ENCODE measurements at places on chromosomes 3 and 15.

GRCh38 chr3:45545476-45545875 lies 49.1 kb upstream of the LIMD1 start:
- DNase-seq, result no peak

DNA sequence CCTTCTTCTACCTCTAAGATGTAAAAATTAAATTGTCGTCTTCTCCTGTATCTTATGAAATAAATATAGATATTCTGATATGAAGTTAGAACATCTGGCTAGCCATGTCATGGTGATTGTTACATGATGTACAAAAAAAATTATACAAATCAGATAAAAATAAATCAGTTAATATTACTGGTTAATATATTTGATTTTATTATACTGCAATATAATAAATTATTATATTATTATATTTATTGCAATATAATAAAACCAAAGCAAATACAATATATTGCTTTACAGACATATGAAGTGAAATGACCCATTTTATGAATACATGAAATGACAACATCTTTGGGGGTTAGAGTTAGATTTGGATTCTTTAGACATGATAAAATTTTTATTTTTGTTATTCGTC lies 72.3 kb upstream of the NAALADL2 start:
- DNase-seq, result no peak

DNA sequence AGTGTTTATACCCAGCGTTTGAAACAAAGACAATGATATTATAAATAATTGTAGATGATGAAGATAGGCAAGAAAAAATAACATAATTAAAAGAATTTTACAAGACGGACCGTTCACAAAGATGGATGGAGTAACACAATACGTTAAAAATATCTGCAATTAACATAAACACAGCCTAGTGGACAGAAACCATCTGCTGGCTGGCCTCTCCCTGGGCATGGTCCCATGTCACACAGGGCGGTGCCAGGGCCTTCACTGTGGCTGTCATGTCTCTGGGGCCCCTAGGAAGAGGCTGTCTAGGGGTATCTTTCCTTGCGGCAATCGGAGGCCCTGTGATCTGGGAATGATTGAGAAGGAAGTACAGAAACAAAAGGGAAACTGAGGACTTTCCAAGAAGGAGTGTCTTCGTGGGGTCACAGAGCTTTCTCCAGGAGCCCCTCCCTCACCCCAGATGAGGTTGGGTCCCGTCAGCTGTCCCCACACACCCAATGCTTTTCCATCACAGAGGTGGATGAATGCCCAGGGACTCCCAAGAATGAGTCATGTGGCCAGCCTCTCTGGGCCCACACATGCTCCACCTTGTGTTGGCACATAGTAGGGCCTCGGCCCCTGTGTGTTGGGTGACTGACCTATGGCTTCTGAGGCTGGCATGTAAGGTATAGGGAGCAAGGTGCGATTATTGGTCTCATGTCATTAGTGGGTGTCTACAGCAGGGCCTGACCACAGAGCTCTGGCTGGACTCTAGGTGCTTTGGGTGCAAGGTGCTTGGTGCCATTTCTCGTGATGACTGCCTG lies 87.1 kb downstream of the DNAJB8 start:
- DNase-seq, result no peak

GRCh38 chr15:87577336-87577735 lies 679.2 kb downstream of the NTRK3 start:
- DNase-seq, result no peak

DNA sequence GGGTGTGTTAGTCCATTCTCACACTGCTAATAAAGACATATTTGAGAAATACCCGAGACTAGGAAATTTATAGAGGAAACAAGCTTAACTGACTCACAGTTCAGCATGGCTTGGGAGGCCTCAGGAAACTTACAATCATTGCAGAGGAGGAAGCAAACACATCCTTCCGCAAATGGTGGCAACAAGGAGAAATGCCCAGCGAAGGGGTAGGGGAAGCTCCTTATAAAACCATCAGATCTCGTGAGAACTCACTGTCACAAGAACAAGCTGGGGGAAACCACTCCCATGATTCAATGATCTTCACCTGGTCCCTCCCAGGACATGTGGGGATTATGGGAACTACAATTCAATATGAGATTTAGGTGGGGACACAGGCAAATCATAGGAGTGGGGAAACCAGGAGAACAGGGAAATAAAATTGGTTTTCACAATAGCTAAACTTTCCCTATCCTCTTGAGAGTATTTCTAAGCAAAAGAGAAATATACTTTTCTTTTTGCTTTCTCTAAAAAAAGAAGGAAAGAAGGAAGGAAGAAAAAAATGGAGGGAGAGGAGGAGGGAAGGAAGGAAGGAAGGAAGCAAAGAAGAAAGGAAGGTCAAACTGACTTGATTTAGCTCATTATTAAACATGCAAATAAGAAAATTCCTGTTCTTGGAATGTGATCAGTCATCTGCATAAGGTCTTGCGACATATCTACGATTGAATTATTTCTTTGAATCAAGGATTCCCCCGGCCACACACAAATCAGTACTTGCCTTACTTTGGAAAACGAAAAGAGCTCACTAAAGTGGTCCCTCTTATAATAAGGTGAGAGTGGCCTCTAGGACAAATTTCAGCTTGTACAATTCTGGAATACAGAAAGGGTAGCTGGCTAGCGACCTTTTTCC lies 75.2 kb downstream of the LIPC start:
- DNase-seq, result no peak

DNA sequence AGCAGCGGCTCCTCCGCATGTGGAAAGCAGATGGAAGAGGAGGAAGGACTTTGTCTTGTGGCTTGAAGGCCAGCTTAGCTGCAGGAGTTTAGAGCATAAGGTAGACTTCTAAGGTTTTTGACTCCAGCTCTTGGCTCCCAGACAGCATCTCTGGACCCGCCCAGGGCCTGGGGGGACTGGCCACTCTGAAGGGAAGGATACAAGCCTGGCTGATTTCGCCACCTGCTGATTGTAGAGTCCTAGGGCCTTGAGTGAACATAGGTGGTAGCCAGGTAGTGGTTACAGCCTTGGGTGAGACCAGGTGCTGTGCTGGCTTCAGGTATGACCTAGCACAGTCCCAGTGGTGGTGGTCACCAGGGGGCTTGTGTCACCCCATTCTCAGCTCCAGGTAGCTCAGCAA lies 48.4 kb upstream of the RPL35A start:
- no peak for DNase-seq

- DNase-seq, result no peak
Observed at GRCh38 chr3:38968891-38969290, 82.9 kb downstream of the SCN11A start.

- no peak for DNase-seq
Observed at GRCh38 chr15:80523746-80524145, 119.6 kb downstream of the ARNT2 start.

- DNase-seq, result no peak
Observed at GRCh38 chr3:17394541-17395155, 347.8 kb downstream of the TBC1D5 start.

DNA sequence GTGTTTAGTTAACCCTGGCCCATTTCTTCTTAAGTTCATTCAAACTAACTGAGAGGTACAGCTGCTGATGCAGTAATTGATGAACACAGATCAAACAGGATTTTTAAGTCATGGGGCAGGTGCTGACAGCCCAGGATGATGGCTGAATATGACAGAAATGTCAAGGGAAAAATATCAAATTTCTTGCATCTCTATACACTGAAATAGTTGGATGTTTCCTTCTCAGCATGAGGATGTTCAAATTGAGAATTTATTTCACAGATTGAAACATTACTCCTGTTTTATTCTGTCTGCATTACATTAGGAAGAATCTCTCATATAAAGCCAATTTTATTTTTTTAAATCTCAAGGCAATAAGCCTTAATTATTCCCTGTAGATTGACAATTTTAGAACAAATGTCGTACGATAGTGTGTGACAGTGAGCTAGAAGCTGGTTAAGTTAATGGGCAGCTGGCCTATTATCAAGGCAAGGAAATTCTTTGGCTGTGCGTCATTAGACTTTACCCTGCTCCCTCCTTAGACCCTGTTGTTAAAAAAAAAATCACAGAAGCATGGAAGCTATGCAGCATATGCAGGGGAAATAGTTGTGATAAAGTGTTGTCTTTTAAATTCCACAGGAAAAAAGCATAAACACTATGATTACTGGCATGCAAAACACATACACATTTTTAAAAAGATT lies 183.8 kb upstream of the KCNMB2 start:
- DNase-seq, result no peak

GRCh38 chr3:145692751-145693150 lies 468.2 kb downstream of the PLOD2 start:
- no peak for DNase-seq

DNA sequence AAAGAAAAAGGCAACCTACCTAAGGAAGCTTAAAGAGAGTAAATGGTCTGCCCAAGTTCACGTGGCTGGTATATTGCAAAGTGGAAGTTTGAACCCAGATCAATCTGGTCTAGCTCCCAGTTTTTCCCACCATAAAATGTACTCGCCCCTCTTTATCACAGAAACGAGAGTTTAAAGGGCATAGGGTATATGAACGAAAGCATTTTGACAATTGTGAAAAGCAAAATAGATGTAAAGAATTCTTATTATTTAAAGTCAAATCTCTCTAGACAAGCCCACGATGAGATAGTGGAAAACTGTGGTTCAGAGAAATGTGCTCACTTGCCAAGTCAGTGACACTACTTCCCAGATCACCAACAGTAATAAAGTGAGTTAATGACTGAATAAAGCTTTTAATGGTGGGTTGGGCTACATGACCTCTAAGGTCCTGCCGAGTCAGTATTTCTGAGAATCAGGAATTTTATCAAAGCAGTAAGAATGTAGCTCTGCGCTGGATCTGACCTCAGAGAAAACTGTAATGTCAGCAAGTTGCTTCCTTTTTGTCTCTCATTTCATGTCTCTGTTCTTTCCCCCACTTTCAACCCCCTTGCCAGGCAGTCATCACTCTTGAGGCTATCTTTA lies 23.3 kb upstream of the NEO1 start:
- no peak for DNase-seq

- DNase-seq, result no peak
Observed at GRCh38 chr3:8838765-8839423, 69.5 kb upstream of the OXTR start.

- no peak for DNase-seq
Observed at GRCh38 chr3:38644662-38645053, 4.8 kb downstream of the SCN5A start.

DNA sequence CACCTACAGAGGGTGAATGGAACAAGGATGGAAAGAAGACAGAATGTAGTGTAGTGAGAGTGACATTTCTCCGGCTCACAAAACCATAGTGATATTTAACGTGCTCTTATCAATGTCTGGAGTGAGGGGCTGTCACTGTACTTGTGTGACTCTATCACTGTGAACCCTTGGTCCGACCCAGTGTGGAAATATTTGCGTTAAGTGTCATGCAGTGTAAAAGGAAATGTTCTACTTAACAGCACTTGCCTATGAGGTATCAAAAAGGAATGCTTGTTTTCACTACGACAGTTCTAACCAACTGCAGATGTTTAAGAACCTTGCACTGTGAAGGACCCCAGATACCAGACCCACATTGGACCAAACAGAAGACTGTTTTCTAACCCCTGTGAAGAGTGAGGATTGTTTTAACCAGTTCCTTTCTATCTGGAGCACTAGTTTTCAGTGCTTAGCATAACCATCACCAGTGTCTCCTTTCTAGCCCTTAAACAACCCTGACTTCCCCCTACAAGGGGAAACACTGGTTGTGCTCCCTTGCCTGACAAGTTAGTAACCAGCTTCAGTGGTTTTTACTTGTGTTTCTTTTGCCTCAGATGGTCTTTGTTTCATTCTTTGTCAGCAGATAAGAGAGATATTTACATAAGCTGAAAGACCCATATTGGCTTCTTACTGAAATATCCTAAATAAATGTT lies 144.7 kb upstream of the ABHD17C start:
- DNase-seq, result no peak

- DNase-seq, result no peak
Observed at GRCh38 chr3:59573911-59574310, 524.1 kb upstream of the CFAP20DC start.

DNA sequence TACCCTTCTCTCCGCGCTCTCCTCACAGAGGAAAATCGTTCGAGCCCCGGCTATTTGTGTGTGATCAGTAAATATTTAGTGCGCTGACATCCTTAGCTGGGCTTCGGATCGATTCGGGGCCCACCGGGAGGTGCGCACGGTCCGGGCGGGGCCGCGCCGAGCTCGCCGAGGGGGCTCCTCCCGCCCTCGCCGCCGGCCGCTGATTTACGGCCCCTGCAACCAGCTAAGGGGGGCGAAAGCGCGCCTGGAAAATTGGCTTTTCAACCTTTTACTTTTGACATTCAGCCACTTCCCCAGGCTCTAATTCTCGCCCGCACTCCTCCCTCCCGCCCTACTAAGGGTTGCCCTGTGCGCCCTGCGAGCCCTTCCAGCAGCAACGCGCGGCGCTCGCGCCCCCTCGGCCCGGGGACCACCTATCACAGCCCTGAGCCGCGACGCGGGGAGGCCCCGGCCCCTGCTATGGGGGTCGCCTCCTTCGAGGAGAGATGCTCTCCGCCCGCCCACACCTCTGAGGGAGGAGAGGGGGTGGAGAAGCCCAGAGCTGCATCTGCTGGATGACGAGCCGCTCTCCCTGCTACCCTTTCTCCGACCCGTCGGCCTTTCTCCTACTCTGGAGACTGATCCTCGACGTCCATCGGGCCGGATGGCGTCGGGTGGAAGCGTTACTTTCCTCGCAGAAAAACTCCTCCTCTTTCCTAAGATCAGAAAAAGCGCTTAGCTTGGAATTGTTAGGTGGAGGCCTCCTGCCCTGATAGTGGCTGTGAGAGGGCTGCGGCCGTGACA lies 7.8 kb upstream of the NR2F2 start:
- DNase-seq, result peak; percentile 44

- DNase-seq, result no peak
Observed at GRCh38 chr3:101383156-101383575, 62.8 kb upstream of the IMPG2 start.

GRCh38 chr15:28019594-28020309 lies 79.4 kb downstream of the OCA2 start:
- no peak for DNase-seq

DNA sequence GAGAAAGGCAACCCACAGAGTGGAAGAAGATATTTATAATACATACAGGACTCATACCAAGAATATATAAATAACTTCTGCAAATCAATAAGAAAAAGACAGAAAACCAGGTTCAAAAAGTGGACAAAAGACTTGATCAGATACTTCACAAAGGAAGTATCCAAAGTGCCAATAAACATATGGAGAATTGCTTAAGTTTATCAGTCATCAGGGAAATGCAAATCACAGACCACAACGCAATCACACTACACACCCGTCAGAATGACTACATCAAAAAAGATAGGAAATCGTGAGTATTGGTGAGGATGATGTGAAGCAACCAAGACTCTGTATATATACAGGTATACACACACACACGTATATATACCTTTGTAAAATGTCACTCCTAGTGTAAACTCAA lies 180.6 kb downstream of the FAM43A start:
- no peak for DNase-seq

DNA sequence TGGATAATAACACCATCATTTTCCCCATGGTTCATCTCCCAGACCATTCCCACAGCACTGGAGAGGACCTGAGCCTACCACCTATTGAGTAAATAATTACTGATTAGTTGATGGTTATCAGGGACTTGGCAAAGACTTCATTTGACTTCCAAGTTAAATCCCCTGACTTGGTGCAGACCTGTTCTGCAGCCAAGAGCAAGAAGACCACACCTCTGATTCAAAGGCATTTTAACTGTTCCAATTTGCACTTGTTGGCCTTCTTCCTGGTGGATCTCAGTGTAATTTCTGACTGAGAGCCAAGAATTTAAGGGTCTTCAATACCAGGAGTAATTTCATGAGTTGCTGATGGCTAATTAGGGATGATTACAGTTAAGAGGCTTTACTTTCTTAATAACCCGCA lies 24.0 kb downstream of the THSD4 start:
- DNase-seq, result no peak
